WTC11 (cell line): ENCODE measurements at places on chromosomes 3 and 15. TPM values are rescaled to one million over a fixed set of nuclear protein-coding genes. Genes with fewer than 3 reads are reported as not detected.

The HTR3D gene
- not detected in 3 replicates for total RNA-seq

The PCOLCE2 gene
- 13.5 to 13.7 TPM (median 13.7 TPM) in 3 replicates for total RNA-seq

The ZNF662 gene
- 2.7 to 3.5 TPM (median 2.9 TPM) in 3 replicates for total RNA-seq

The SMAD3 gene
- 20.2 to 34.6 TPM (median 25.0 TPM) in 3 replicates for total RNA-seq

The TMEM45A gene
- 6.6 to 16.0 TPM (median 15.1 TPM) in 3 replicates for total RNA-seq

The SLC24A5 gene
- total RNA-seq: not detected in 3 replicates

The ALG1L2 gene
- 0.82 to 2.1 TPM (median 0.89 TPM) in 3 replicates for total RNA-seq

DNA sequence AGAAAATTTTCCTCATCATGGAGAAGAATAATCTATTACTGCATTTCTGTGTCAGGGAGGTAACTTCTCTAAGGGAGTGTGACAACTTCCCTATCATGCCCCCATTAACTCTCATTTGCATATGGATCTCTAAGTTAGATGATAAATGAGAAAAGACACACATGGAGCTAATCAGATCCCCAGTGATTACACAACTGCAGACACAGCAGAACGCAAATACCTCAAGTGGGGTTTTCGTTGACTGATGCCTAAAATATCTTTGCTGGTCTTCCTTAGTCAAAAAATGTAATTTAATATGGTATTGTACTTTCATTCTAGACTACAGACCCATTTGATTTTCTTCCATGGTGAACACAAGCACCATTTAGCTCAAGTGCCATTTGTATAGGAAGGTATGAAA lies 630.5 kb downstream of the TBL1XR1 start:
- H3K36me3 ChIP-seq: peaks cover 35% of the 10 kb centered on the region
- H3K4me1 ChIP-seq: peaks cover 24% of the 10 kb centered on the region
- no peak overlapping the region for H3K4me3 ChIP-seq
- H3K27ac ChIP-seq: no peak overlapping the region

DNA sequence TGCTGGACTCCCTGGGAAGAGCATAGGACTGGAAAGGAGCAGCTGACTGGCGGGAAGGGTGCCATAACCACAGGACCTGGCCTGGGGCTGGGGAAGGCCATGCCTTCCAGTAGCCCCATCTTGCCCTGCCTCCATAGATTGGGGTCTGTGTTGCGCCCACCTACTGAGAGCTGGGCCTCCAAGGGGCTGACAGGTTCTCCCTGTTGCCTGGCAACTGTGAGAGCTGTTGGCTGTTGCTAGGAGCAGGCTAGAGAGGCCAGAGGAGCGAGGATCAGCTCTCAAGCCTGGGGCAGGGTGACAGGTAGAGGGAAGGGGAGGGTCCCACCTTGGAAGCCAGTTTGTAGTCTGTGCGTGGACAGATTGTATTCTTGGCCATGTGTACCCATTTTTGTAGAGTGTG lies 2.8 kb upstream of the GNAI2 start:
- no peak for DNase-seq
- no peak overlapping the region for H3K4me3 ChIP-seq
- H3K27ac ChIP-seq: no peak overlapping the region
- H3K4me1 ChIP-seq: peaks cover 31% of the 10 kb centered on the region

- no peaks in the 10 kb centered on the region for H3K27me3 ChIP-seq
- H3K4me3 ChIP-seq: no peak overlapping the region
- no peaks in the 10 kb centered on the region for H3K36me3 ChIP-seq
- H3K4me1 ChIP-seq: no peaks in the 10 kb centered on the region; the same call in 1 of the 2 replicates
Measured at GRCh38 chr15:71323082-71323481, 207.8 kb downstream of the THSD4 start.

DNA sequence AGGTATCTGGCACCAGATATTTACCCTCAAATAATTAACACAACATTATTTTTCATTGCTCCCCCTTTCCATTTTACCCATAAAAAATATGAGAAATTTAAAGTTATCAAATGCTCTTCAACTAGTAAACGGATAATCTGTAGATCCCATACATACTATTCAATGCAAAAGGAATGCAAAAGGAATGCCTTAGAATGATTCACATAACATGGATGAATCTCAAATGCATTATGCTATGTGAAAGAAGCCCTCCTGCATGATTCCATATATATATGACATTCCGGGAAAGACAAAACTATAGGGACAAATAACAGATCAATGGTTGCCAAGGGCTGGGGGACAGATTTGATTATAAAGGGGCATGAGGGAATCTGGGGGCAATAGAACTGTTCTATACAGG lies 195.7 kb downstream of the STT3B start:
- no peak overlapping the region for H3K4me3 ChIP-seq
- no peak for DNase-seq
- H3K36me3 ChIP-seq: peaks cover 17% of the 10 kb centered on the region
- no peaks in the 10 kb centered on the region for H3K27me3 ChIP-seq

DNA sequence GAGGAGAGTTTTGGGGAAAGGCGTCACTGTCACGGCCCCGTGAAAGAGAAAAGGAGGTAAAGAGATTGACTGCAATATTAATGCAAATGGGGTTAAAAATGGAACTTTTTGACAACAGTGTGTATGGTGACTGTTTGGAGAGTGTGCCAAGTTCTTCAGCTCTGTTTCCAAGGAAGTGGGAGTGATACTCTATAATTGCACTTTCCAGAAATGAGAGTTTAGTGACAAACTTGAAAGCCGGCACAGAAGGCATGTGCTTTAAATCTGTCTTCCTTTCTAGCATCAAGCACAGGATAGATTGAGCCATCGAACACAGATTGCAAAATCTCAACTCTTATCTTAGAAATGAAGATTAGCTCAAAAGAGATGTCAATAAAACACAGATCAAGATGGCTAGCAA lies 51.9 kb upstream of the SNRPA1 start:
- no peak overlapping the region for H3K4me3 ChIP-seq
- H3K27me3 ChIP-seq: no peaks in the 10 kb centered on the region
- H3K27ac ChIP-seq: no peak overlapping the region
- no peak for DNase-seq

DNA sequence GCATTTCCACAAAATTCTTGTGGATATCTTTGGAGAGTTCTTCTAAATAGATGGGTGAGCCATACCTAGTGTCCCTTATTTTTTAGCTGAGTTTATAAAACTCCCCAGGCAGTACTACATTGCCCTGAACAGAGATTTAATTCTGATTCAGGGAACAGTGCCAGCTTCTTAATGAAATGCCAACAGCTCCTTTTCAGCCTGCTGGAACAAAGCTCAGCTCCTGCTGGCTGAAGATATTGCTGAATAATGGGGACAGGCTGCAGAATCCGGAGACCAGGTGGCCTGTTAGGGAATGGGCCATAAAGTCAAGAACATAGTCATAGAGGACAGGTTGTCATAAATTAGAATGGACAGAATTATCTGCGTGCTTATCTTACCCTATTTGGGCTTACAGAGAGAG lies 8.9 kb downstream of the HGD start:
- no peak for DNase-seq
- H3K36me3 ChIP-seq: peaks cover 9% of the 10 kb centered on the region
- no peak overlapping the region for H3K4me3 ChIP-seq
- H3K27me3 ChIP-seq: no peaks in the 10 kb centered on the region

DNA sequence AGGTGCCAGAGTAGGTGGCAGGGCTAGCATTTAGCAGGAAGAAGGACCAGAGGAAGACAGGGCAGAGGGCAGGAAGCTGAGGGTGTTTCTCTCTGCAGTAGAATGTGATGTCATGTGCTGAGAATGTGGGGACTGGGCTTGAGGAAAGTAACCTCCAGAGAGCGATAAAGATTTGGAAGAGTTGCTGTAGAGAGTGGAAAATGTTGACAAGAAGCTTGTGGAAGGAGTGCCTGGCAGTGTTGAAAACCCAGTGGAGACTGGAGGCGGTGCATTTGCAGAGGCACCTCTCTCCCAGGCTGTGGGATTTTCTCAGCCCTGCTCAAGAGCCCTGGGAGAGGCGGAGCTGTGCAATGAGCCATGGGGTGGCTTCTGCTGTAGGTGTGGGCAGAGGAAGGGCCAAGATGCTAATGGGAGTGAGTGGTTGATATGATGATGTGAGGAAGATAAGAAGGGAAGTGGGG lies 54.8 kb downstream of the MESD start:
- DNase-seq: no peak
- H3K4me3 ChIP-seq: no peak overlapping the region
- peak overlapping the region; percentile 0 for H3K27ac ChIP-seq
- H3K4me1 ChIP-seq: peaks cover 7% of the 10 kb centered on the region
- peaks cover 4% of the 10 kb centered on the region; the same call in 1 of the 2 replicates for H3K36me3 ChIP-seq

DNA sequence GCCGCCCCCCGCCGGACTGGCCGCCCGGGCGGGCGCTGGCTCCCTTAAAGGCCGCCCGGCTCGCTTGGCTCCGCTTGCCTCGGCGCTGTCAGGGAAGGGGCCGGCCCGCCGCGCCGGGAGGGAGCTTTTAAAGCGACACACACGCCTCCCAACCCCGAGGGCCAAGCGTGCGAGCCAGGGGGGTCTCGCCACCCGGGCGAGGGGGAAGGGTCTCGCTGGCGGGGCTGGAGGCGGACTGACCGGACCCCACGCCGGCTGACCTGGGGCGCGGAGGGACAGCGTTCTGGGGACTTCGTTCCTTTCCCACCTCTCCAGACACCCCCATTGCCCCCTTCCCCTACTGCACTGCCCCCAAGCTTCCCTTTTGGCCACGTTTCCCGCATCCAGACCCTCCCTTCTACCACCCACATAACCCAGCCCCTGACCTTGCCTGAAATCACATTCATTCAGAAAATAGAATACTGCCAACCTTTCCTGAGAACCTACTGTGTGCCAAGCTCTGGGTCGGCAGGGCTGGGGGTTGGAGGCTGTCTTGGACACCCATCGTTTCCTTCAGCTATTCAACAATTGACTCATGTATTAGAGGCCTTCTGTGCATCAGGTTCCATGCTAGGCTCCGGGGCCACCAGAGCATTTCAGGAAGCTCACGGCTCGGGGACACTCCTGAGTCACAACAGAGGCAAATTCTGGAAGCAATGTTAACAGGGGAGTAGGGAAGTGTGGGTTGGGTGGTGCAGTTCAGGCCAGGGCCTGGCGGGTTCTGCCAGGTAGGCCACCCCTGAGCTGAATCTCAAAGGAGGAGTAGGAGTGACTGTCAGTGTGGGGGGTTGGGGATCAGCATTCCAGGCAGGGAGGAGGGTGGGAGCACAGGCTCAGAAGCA lies at the start of gene INSYN1:
INSYN1 (minus strand) TSS at position 102 of the 881 bp plus-strand sequence. CDS start 2,221 bp downstream, outside the sequence.
- H3K4me3 ChIP-seq: peak within 1 kb of the TSS; percentile 69
- H3K27ac ChIP-seq: no peak within 1 kb of the TSS
- DNase-seq: peak; percentile 42
- H3K36me3 ChIP-seq: no peaks in the 10 kb centered on the region
- peaks cover 26% of the 10 kb centered on the region for H3K27me3 ChIP-seq
- peaks cover 27% of the 10 kb centered on the region for H3K4me1 ChIP-seq

DNA sequence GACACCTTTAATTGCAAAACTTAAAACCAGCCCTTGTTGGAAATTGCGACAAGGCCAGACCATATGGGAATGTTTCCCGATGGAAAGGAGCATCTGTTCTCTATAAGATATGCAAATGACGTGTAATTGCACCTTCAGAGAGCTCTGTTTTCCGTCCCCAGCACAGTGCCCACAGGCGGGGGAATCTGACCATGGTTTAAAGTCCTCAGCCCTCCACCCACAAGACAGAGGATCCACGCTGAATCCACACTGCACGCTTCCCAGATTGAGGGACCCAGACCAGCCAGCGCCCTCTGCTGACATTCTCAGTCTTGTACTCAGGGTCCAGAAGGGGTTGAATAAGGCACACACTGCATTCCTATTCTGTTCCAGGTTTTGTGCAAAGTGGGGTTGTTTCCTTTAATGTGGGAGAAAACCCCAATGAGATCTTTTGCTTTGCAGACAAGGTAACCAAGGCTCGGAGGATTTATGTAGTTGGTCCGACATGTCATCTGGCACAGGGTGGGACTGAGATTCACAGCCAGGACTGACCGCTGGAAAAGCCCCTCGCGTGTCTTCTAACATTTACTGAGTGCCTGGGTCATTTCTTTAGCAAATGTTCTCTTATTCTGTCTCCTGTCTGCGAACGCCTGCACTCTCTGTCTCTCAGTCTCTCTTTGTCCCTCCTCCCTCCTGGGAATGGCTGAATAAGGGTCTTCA lies 36.8 kb upstream of the KLHL25 start:
- no peaks in the 10 kb centered on the region for H3K27me3 ChIP-seq
- no peak overlapping the region for H3K4me3 ChIP-seq
- no peak overlapping the region for H3K27ac ChIP-seq
- no peaks in the 10 kb centered on the region for H3K36me3 ChIP-seq
- DNase-seq: peak; percentile 73
- no peaks in the 10 kb centered on the region for H3K4me1 ChIP-seq

- H3K27ac ChIP-seq: peak overlapping the region; percentile 52; the same call in 1 of the 2 replicates
- no peaks in the 10 kb centered on the region for H3K27me3 ChIP-seq
- H3K4me3 ChIP-seq: no peak overlapping the region
Measured at GRCh38 chr3:45667569-45667934, 21.6 kb upstream of the SACM1L start.

DNA sequence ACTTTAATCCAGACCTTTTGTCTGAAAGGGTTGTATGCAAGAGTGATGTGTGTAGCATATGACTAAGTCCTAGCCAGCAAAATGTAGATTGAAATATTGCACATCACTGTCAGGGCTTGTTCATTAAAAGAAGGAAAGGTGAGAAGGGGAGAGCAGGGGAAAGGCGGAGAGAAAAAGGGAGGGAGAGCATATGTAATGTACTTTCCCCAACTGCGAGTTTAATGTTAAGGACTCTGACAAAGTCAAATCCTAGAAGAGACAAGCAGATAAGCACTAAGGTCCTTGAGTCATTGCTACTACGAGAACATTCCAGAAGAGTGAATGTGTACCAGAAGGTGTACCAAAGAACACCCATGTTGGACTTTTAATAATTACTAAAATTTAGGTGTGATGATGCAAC lies 1336.7 kb downstream of the NSUN3 start:
- H3K4me3 ChIP-seq: no peak overlapping the region
- no peak for DNase-seq
- peaks cover 18% of the 10 kb centered on the region for H3K4me1 ChIP-seq
- H3K27me3 ChIP-seq: no peaks in the 10 kb centered on the region
- H3K27ac ChIP-seq: no peak overlapping the region

- peaks cover 23% of the 10 kb centered on the region for H3K4me1 ChIP-seq
- no peak for DNase-seq
- no peak overlapping the region for H3K4me3 ChIP-seq
- no peaks in the 10 kb centered on the region for H3K27me3 ChIP-seq
- H3K27ac ChIP-seq: peak overlapping the region; percentile 42
Measured at GRCh38 chr3:33314993-33315392, 37.8 kb downstream of the FBXL2 start.

- H3K27ac ChIP-seq: peak overlapping the region; percentile 59
- no peaks in the 10 kb centered on the region; the same call in 1 of the 2 replicates for H3K27me3 ChIP-seq
- peaks cover 9% of the 10 kb centered on the region; the same call in 1 of the 2 replicates for H3K36me3 ChIP-seq
- no peak for DNase-seq
Measured at GRCh38 chr3:197542741-197543454, 12.9 kb downstream of the BDH1 start.

DNA sequence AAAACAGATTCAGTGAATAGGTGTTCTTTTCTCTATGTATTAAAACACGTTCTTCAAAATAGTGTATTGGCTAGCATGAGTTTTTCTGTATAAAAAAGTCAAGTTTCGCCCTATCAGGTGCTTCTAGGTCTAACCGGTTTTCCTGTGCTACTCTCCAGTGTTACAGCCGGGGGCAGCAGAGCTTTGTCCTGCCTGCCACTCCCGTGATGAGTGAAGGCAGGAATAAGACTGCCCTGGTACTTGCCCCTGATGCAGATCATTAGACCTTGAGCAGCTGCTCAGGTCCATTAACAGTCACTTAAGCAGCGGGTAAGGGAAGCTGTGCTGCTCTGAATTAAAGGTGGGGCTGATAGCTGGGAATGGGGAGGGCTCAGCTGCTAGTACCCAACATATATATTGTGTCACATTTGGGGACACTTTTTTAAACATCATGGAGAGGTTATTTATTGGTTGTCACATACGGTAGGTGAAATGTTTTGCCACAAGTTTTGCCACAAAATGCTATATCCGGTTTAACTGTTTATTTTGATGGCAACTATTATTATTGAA lies 1.3 kb upstream of the UNC13C start:
- peak; percentile 62 for DNase-seq
- peaks cover 27% of the 10 kb centered on the region for H3K27me3 ChIP-seq
- H3K36me3 ChIP-seq: no peaks in the 10 kb centered on the region
- peaks cover 20% of the 10 kb centered on the region for H3K4me1 ChIP-seq
- no peak overlapping the region for H3K27ac ChIP-seq
- no peak overlapping the region; the same call in 1 of the 2 replicates for H3K4me3 ChIP-seq
